Type B pancreatic cell (in vitro differentiated cells): ENCODE measurements at places on chromosomes 16 and 17. TPM values are rescaled to one million over a fixed set of nuclear protein-coding genes. Genes with fewer than 3 reads are reported as not detected.

C16orf95 gene
- total RNA-seq = 3.0 and 6.3 TPM in 2 replicates

- no peak for DNase-seq
Observed at GRCh38 chr17:51164911-51165679, 1.1 kb upstream of the NME2 start.

DNA sequence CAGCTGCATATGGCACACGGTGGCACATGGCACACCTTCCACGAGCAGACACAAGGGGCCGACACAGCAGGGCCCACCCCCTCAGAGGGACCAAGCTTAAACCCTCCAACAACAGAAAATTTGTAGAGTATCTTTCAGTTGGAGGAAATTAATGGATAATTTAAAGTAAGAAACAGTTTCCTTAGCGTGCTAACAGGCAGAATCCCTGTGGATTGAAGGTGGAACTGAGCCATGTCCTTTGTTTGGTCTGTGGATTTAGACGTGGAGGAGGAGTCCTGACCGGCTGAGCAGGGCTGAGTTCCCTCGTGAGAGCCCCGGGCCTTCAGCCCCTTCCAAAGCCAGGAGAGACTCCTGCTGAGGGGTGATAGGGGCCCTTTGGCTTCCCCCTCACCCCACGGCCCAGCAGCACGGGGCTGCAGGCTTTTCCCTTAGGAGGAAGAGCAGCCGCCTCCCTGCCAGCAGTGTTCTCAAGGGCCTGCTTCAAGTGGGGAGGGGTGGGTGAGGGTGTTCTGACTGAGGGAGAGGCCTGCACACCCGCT lies 1.4 kb upstream of the CYB561 start:
- no peak for DNase-seq

KRT12 gene
- not detected in 2 replicates for total RNA-seq

- no peak for DNase-seq
Observed at GRCh38 chr17:73455050-73455687, 143.4 kb upstream of the CDC42EP4 start.
